Hypothalamus (tissue), 51 donors: ENCODE measurements at places on chromosomes 7 and 10.

GRCh38 chr10:91880310-91880709 lies 29.0 kb downstream of the FGFBP3 start:
- no peak for DNase-seq

GRCh38 chr10:4011136-4011812 lies 226.3 kb upstream of the KLF6 start:
- no peak for DNase-seq

GRCh38 chr10:52334595-52334994 lies 20.5 kb downstream of the DKK1 start:
- no peak for DNase-seq

DNA sequence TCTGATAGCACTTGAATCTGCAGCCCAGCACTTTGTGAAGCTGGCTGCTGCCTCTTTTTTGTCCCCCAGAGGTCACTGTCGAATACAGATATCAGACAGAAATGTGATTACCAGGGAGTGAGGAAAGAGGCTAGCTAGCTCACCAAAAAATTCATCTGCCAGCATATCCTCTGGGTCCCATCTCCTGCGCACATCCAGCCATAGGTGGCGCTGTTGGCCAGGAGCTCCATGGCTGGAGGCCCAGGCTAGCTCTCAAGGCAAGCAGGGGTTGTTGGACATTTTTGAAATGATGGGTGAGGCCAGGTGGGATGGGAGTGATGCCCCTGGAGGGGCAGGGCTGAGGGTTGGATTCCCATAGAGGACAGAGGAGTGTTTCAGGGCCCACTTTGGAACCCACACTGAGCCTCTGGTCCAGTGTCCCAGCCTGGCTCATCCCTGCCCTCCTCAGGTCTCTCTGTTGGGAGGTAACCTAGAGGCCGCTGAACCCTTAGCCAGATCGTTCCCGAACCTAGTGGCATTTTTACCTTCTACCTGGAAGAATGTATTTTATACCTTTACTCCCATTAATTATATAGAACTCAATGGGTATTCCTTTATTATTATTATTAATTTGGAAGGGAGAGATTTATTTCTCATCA lies 14.8 kb downstream of the DPCD start:
- DNase-seq = peak; percentile 72

- DNase-seq = no peak
Measured at GRCh38 chr10:51768886-51769465, 69.6 kb upstream of the CSTF2T start.

DNA sequence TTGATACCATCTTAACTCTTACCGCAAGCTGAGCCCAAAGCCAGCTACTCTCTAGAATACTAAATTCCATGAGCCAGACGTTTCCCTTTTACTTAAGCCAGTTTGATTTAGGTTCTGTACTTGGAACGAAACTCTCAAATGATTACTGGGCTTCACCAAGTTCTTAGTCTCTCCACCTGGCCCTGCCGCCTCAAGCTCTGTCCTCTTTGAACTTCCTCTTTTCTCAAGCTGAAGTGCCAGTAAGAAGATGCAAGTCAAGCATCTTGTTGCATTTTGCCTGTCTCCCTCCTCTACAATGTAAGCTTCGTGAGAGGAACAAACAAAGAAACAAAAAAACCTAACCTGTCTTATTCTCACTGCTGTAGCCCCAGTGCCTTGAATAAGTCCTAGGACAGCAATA lies 358.2 kb upstream of the NPVF start:
- DNase-seq = no peak

DNA sequence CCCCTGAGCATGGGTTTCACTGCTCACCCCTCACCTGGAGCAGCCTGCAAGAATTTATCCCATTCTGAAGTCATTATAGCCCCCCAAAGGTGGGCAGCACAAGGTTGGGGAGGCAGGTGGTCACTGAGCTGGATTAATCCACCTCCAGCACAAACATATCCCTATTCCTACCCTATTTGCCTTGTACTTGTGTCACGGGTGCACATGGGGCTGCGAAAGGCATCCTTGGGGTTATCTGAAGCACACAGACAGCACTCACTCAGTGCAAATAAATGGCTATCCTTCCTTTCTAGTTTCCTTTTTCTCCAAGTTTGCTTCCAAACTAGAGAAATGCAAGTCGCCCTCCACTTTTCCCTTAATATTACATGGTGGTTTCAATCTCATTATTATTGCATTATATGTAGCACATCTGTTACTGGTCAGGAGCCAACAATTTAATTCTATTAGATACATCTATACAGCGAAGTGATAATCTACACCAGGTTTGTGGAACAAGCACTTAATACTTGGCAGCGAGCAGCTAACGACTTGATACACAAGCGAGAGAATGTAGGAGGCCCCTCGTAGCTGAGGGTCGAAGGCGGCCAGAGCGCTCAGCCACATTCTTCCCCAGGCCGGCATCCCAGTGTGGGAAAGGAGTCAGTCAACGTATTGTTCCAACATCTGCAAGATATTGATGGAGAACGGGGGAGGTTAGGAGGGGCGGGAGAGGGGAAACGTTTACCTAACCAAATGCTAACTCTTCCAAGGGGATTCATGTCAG lies 121.3 kb upstream of the HABP2 start:
- no peak for DNase-seq

DNA sequence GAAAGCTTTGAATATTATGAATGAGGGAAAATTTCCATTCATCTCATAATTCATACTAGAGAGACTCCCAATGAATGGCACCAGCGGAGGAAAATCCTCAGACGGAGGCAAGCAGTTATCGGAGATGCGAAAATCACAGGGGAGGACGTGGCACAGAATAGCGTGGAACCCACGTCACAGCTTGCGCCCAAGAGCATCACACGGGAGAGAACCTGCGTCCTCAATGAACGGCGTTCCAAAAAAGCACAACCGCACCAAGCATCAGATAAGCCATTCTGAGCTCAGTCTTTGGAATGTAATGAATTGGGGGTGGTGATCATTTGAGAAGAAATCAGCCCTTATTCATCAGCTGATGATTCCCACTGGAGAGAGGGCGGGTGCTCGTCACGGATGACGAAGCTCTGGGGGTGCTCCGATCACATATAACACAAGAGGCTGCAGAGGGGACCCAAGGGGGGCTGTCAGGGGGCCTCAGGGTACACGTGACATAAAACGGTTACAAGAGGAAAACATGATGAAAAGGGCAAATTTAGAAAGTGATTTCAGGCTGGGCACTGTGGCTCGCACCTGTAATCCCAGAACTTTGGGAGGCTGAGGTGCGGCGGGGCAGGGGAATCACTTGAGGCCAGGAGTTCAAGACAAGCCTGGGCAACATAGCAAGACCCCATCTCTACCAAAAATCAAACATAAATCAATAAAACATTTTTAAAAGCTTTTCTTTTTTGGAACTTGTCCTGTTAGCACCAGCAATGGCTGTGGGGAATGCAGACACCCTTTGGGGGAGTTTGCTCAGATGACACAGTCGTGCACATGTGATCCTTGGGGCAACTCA lies 33.8 kb upstream of the FIS1 start:
- no peak for DNase-seq

GRCh38 chr10:51014680-51015389 lies 59.5 kb upstream of the PRKG1 start:
- no peak for DNase-seq

- no peak for DNase-seq
Measured at GRCh38 chr10:92590623-92591549, 2.0 kb upstream of the KIF11 start.

- DNase-seq = no peak
Measured at GRCh38 chr10:14460447-14460846, 129.7 kb upstream of the FRMD4A start.

- DNase-seq = no peak
Measured at GRCh38 chr7:37083311-37084096, 359.2 kb upstream of the AOAH start.

- no peak for DNase-seq
Measured at GRCh38 chr10:49363309-49364031, 32.4 kb downstream of the DRGX start.

- no peak for DNase-seq
Measured at GRCh38 chr10:117788911-117789310, 246.4 kb downstream of the EMX2 start.

- DNase-seq = no peak
Measured at GRCh38 chr10:96369890-96370583, 11.2 kb upstream of the OPALIN start.

GRCh38 chr10:35353805-35354204 lies 17.5 kb downstream of the CCNY start:
- DNase-seq = no peak

- DNase-seq = no peak
Measured at GRCh38 chr7:495761-496321, 23.8 kb downstream of the PDGFA start.
